ENCODE measurements at places on chromosomes 16 and 17.

DNA sequence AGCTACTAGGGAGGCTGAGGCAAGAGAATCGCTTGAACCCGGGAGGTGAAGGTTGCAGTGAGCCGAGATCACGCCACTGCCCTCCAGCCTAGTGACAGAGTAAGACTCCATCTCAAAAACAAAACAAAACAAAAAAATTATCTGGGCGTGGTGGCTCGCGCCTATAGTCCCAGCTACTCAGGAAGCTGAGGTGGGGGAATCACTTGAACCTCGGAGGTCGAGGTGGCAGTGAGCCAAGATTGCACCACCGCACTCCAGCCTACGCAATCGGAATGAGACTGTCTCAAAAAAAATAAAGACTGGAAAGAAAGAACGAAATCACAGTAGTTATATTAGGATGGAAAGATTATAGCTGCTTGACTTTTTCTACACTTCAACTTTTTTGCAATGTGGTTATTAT is 18.9 kb downstream of the COG1 start:
- DNase-seq = no peak

DNA sequence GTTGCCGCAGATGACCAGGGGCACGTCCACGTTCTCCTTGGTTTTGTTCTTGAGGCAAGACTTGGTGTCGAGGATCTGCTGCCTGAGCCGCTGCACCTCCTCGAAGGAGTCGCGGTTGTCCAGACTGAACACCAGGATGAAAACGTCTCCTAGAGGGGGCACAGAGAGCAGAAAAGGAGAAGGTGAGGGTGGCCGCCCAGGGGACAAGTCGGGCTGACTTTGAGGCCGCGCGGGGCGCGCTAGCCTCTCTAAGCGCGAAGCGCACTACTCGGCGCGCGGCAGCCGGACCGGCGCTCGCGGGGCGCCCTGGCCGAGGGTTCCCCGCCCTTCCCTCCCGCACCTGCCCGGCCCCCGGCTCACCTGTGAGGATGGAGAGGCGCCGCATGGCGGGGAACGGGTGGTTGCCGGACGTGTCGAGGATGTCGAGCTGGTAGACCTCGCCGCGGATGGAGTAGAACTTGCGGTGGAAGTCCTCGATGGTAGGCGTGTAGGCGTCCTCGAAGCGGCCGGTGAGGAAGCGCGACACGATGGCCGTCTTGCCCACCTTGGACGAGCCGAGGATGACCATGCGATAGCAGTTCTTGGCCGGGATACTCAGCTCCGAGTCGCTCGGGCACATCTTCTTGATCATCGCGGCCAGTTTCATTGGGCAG is 533 bp downstream of the RASD1 start:
- no peak for DNase-seq

DNA sequence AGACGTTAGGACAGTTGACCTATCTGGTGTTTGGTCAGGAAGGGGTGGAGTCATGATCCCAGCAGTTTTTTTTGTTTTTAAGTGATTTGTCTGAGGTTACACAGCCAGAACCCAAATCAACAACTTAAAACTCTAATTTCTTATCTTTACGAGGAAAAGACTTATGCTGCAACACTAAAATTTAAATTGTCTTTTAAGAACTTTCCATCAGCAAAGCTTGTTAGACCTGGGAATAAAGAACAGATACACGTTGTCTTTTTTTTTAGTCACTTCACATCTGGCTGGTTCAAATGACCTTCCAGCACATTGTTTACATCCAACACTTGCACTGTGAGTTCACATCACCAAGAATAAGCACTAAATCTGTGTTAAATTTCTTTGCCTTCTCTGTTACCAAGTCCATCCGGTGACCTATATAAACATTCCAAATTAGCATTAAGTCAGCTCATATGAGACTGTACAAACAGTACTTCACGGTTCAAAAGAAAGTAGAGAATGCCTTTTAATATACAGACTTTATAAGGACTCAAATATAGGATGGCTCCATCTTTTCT is 115.0 kb downstream of the HS3ST2 start:
- no peak for DNase-seq

DNA sequence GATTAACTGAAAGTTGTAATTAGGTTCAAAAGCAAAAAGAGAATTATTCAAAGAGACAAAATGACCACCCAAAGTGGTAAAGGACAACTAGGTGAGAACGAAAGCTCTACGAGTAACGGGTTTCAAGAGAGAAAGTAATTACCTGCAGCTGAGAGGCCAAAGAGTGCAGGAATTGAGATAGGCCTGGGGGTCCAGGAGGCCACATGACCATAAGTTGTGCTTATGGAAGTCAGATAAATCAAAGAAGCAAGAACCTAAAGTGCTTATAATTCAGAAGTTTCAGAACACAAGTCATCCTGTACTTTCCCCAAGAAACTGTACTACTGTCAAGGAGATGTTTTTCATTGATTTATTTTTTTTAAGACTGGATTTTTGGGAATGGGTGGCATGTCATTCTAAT is 91.1 kb downstream of the TANGO6 start:
- no peak for DNase-seq

DNA sequence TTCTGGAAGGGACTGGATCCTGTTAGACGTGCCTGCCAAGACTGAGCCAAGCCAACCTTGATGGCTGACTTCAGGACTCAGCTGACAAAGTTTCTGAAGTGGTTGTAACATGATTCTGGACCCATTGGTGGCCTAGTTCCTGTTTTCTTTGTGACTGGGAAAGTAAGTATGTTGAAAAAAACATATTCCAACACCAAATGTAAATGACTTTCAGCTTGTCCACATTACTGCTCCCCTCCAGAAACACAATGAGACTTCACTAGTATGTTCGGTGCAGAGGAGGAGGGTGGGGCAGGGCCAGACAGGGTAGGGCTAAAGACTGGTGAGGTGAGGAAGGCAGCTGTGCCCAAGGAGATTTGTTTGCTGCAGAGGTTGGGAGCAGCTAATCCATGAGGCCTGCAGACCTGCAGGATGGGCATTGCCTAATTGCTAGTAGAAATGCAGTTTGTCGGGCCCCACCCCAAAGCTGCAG is 26.4 kb downstream of the NMT1 start:
- DNase-seq = no peak

- no peak for DNase-seq
Observed at GRCh38 chr17:29584452-29585079, 4.9 kb downstream of the GIT1 start.

GRCh38 chr16:87062569-87063442 is 254.4 kb downstream of the C16orf95 start:
- peak; percentile 61 for DNase-seq

GRCh38 chr16:24917236-24917635 is 71.5 kb downstream of the SLC5A11 start:
- no peak for DNase-seq

DNA sequence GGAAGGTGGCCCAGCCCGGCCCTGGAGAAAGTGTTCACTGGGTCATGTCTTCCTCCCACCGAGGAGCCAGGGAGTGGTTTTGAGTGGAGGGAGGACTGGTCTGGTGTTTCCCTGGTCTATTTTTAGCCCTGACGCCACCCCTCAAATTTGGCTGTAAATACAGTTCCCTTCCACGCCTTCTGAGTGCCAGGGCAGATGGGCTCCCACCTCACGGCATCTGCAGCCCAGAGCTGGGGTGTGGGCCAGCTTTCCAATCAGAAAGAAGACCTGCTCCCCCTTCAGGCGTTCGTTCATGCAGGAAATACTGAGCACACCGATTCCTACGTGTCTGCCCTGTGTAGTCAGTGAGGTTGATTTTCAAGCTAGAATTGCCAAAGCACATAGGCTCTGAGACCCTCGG is 53.7 kb downstream of the SNX20 start:
- DNase-seq = peak; percentile 35

GRCh38 chr17:34384271-34384670 is 21.2 kb upstream of the CCL1 start:
- DNase-seq = no peak

DNA sequence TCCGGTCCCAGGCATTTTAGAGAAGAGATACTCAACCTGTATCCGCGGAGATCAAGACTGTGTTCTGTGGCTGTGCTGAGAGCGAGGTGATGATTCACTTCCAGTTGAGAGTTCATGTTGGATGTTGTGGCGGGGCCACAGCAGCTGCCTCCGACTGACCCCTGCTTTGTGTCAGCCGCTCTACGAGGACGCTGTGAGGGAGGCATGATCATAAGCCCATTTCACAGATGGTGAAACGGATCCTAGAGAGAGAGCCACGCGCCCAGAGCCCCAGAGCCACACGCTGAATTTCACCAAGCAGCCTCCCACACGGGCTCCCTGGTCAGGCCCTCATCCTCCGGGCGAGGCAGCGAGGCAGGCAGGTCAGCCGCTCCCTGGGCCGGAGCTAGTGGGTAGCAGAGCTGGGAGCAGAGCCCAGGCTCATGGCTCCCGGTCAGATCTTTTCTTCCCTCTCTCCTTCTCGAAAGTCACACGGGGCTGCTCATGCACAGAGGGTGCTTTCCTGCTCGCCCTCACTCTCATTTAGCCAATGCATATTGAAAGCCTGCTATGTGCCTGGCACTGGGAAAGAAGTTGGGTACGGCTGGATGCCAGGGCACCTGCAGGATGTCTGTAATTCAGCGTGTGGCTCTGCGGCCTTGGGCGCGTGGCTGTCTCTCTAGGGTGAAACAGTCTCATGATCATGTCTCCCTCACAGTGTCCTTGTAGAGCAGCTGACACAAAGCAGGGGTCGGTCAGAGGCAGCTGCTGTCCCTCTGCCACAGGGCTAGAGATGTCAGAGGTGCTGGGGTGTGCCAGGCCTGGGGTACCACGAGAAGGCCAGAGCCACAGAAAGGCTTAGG is 155.6 kb upstream of the CHMP6 start:
- no peak for DNase-seq

DNA sequence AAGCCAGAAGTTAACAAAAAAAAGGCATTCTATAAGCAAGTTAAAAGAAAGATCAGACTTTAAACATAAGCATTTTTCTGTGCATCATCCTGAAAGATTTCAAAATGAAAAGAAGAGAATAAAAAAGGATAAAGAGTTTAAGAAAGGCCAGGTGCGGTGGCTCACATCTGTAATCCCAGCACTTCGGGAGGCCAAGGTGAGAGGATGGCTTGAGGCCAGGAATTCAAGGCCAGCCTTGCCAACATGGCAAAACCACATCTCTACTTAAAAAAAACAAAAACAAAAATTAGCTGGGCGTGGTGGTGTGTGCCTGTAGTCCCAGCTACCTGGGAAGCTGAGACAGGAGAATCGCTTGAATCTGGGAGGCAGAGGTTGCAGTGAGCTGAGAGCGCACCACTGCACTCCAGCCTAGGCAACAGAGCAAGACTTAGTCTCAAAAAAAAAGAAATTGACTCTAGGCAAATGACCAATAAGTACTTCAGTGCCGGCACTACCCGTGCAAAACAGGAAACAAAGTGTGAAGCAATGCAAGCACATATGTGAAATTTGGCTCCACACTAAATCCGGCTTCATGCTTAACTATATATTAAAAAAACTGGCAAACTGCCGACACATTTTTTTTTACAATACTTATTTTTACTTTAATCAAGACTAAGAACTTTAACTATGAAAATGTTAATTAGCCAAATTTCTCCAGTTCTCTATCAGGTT is 83.2 kb upstream of the C17orf78 start:
- DNase-seq = no peak

- DNase-seq = no peak
Observed at GRCh38 chr16:2783581-2784357, 3.6 kb downstream of the PRSS33 start.

- DNase-seq = no peak
Observed at GRCh38 chr17:72462814-72463213, 342.0 kb downstream of the SOX9 start.

GRCh38 chr17:61393904-61394629 is 5.6 kb upstream of the TBX2 start:
- DNase-seq = no peak

- DNase-seq = no peak
Observed at GRCh38 chr16:24347556-24347955, 91.4 kb downstream of the CACNG3 start.

GRCh38 chr16:87317750-87318644 is 805 bp upstream of the C16orf95 start:
- peak; percentile 66 for DNase-seq

DNA sequence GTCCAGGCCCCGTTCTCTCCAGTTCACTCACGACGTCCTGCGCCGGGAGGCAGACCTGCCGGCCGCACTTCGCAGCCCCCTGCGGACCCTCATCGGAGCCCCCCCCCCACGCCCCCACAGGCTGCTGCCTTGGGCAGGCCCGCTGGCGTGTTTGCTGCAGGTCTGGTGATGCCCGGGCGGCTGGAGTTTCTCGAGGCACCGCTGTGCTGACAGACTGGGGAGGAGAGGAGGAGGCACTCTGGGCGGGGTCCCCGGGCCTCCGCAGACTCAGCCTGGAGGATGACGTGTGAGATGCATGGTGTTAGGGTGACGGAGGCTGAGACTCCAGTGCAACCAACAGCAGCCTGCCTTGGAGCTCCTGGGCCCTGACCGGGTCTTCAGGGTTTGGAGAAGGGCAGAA is 24.1 kb downstream of the BAIAP2 start:
- no peak for DNase-seq

DNA sequence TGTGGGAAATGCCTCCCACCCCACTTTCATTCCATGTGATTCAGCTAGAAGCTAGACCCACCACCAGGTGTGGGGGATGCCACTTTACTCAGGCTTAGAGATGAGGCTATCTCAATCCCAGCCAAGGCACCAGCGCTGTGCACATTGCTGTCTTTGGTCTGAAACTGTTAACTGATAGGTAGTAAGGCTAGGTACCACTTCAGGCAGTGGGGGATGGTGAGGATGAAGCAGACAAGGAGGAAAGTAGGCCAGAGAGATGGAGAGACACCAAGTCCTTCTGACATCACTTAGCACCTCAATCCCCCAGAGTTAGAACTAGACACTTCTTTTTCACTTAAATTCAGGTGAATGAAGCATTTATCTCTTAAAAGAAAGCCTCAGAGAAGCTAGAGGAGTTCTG is 35.8 kb downstream of the ADAMTS18 start:
- DNase-seq = no peak

DNA sequence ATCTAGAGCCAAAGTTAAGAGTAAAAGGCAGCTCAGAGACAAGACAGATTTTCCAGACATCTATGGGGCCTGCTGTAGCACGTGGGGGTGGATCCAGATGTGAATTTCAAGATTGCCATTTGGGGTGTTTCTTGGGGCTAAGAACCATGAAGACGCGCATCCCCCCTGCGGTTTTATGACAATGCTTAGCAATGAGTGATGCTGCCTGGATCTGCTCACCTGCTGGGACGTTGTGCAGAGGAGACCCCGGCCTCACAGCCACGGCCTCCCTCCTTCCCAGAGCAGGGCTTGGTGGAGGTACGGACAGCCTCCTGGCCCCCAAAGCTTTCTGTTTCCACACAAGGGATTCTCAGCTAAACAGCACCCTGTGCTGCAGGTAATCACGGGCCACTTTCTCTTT is 151.5 kb upstream of the DYNLRB2 start:
- DNase-seq = no peak

GRCh38 chr17:29256735-29257466 is 10.2 kb downstream of the CRYBA1 start:
- DNase-seq = no peak
